AG20443 (cell line): ENCODE measurements at places on chromosomes 16 and 17.

GRCh38 chr17:6437956-6438355, 3.0 kb upstream of the AIPL1 start:
- DNase-seq = no peak

GRCh38 chr17:83201206-83202001, 122.0 kb downstream of the METRNL start:
- no peak for DNase-seq

- DNase-seq = no peak
Measured at GRCh38 chr17:74780443-74781238, 4.5 kb upstream of the NAT9 start.

DNA sequence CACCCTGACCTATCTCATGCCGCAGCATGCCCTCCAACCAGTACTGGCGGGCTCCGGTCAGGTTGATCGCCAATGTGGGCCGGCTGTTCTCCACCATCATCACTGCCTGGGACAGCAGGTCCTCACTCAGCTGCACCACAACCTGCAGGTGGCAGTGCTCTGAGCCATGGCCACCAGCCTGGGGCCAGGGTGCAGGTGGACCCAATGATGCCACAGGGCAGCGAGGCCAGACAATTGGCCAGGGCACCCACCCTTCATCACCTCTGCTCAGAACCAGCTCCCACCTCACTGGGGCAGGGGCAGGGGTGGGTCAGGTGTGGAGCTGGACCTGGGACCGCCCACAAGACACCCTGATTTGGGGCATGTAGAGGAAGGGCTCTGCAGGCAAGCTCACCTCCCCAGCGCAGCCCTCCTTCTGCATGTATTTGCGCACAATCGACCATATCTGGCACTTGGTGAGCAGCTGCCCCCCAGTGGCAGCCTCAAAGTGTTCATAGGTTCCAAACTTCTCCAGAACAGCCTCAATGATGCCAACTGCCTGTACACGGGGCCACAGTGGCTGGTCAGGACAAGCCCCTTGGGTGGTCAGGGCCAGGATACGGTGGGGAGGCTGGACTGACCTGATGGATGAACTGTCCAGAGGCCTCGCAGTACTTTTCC, 4.2 kb downstream of the MATCAP1 start:
- no peak for DNase-seq

GRCh38 chr17:28662527-28662829, 473 bp downstream of the SUPT6H start:
- no peak for DNase-seq

GRCh38 chr17:76887802-76888201, 19.6 kb downstream of the MGAT5B start:
- no peak for DNase-seq

GRCh38 chr17:17808706-17809432, 27.9 kb downstream of the SREBF1 start:
- DNase-seq = no peak

DNA sequence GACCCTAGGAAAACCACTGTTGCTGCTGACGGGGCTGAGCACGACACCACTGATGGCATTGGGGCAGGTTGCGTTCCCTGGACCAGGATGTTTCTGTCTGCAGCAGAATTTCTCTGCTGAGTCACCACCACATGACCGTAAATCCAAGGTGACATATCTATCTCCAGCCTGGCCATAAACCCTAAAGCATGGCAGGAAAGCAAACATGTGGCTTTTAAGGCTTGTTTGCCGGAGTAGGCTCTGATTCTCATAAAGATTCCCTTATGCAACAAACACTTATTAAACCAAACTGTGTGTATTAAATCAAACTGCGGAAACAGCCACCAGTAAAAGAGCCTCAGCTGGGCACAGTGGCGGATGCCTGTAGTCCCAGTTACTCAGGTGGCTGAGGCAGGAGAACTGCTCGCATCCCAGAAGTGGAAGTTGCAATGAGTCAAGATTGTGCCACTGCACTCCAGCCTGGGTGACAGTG, 17.3 kb downstream of the MPHOSPH6 start:
- no peak for DNase-seq

GRCh38 chr17:61233991-61234750, 165.5 kb upstream of the TBX2 start:
- no peak for DNase-seq

DNA sequence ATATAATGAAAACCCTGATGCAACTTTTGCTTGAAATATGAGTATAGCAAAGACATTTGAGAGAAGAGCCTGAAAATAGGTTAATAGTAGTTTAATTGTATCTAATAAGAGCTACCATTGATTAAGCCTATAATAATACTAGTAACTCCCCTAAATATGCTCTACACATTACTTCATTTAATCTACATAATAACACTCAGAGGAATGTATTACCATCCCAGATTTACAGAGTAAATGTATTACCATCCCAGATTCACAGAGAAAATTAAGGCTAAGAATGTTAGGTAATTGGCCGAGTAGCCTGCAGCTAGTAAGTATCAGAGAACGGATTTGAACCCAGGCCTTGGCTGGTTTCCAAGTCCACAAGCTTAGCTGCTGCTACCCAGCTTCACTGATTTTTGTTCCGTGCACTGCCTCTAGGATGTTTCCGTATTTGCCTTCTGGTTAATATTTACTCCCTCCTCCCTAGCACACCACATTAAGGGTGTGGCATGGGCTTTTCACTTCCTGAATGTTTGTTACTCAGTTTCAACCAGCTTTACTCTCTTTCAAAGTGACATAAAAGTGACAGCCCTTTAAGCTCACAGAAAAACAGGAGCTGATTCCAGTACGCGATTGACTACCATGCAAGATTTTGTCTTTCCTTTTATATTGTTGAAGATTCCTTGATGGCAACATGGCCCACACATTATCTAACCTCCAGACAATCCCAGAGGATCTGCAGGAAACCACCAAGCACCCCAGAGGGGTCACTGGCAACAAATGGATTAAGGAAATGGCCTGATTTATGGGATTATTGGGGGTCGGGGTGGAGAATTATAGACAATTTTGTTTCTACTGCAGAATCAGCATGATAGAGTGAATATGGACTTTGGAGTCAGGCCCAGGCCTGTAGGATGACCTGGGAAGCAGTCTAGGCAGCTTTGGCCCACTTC, 26.7 kb upstream of the TOX3 start:
- DNase-seq = no peak

GRCh38 chr16:17359788-17360390, 110.9 kb downstream of the XYLT1 start:
- peak; percentile 54 for DNase-seq

DNA sequence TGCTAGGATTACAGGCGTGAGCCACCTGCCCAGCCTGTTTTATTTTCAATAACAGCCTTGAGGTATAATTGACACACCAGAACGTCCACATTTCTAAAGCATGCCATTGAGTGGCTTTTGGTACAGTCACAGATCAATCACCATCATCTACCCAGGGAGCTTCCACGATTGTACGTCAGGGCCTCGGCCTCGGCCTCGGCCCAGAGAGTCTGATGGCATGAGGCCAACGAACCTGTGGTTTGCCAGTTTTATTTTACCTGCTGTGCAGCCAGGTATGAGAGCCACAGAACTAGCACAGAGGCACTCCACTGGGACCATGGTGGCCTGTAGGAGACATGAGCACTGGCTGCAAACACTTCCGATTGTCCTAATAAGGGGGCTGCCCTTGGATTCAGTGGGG, 8.3 kb downstream of the UBALD1 start:
- no peak for DNase-seq

- DNase-seq = no peak
Measured at GRCh38 chr17:16994631-16995030, 22.7 kb upstream of the TNFRSF13B start.
